ENCODE measurements at places on chromosomes 7 and 10.
A peak's percentile ranks its signal among the peaks of the same experiment; 100 is the strongest.

DNA sequence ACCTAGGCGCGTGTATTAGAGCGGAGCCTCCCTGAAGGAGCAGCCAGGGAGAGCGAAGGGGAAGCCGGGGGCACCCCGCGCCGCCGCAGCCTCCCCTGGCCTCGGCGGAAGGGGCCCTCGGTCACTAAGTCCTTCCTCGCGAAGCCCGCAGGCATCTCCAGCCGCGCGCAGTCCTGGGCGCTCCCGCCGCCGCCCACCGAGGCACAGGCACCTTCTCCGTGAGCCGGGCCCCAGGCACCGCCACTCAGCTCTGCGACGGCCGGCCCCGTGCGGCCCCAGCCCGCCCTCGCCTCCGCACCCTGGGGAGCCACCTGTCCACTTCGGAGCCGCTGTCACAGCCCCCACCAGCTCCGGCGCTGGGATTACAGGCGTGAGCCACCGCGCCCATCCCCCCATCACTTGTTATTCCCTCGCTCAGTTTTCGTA, 80.8 kb downstream of the ZNF467 start:
- DNase-seq, result no peak

GRCh38 chr10:89207181-89207800, at the start of gene CH25H:
Gene CH25H, minus strand, starts transcription at chr10:89207317. Its CDS starts 25 bp downstream, at chr10:89207292.
- peak; percentile 32 for DNase-seq

DNA sequence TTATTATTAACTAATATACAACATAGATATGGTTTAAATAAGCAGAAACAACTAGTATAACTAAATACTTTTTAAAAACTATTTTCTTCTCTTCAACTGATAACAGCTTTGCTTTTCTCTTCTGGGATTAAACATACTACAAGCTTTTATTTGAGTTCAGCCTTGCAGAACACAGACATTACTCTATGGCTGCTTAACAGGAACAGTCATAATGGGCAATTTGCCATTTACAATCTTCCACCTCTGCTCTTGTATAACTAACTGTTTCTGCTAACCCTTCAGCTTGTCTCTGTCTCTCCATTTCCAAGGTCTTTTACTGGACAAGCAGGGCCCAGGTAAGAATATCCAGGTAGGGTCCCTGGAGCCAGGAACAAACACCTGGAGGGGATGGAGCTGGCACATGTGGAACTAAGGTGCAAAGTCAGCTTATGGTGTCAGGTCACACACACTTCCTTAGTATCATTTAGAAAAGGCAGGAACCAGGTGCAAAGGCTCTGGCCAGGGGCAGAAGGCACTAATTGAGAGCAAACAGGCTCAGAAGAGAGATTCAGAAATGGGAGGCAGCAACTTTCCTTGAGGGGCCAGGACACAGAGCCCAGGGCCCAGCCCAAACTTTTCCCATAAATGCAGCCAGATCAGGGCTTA, 93.1 kb downstream of the STRA8 start:
- DNase-seq, result no peak

- no peak for DNase-seq
These were observed 50.4 kb upstream of the C7orf33 start for GRCh38 chr7:148540041-148540738.

GRCh38 chr10:125886914-125887512, 5.9 kb upstream of the DHX32 start:
- no peak for DNase-seq

DNA sequence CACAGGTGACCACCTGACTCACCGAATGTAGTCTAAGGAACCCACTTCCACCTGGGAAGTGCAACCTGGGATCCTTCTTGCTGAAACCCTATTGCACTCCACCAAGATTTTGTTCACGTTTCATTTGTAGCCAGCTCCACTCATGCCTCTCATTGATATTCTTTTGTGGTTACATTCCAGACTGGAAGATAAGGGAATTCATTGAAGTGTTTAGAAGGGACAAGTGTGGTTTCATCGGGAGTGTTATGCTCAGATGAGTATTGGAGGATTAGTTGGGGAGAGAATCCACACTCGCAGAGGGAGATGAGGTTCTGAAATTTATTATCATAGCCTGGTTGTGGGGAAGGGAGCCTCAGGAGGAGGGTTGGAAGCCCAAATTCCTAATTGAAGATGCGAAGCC, 320.4 kb downstream of the KCNMA1 start:
- DNase-seq, result no peak

DNA sequence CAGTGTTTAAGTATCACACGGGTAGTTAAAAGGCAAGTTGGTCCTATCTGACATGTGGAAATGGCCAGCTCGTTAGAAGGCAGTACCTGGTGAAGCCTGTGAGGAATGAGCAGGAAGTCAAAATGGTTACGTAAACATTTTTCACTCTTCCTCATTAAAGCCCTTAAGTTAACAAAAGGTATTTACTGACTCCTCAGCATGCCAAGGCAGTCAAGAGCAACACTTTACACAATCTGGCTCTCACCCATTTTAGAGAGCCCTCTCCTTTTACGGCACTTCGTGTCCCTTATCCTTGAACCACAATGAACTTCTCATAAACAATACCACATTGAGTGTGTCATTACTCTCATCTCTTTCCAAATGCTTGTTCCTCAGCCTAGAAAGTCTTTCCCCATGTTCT, 11.0 kb upstream of the RSBN1L start:
- no peak for DNase-seq

DNA sequence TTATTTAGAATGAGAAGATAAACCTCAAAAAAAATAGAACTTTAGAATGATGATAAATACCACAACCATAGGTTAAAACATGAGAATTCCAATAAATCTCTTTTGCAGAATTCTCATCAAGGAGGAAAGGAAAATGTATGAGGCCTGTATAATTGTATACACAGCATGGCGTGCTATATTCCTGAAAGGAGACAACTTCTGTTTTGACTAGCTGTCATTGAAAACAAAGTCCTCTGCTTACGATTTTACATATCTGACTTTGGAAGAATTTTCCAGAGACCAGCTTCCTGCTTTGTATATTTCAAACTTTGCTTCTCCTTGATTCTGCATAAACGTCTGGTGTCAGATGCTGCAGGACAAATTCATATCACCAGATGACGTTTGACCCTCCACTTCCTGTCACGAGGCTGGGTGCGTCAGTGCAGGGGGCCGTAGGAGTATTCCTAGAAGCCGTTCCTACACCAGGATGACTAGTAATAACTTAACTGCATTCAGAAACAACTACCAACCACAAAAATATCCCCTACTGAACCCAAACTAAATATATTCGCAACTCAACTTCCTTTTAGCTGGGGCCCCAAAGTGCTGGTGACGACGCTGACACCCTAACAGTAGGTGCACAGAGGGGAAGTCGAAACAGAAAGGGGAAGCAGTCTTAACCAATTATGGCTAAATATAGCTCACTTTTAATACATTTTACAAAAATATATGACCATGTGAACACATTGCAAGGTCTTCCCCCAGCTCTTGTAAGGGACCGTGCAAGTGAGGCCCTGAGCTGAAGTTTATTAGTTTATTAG, 178.6 kb upstream of the INHBA start:
- peak; percentile 12 for DNase-seq

DNA sequence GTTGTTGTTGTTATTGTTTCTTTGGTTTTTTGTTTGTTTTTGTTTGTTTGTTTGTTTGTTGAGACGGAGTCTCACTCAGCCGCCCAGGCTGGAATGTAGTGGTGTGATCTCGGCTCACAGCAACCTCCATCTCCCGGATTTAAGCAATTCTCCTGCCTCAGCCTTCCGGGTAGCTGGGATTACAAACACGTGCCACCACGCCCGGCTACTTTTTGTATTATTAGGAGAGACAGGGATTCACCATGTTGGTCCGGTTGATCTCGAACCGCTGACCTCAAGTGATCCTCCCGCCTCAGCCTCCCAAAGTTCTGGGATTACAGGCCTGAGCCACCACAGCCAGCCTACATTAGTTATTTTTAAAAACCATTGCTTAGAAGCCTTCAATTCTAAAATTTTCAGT, 45.0 kb downstream of the FOXP2 start:
- DNase-seq, result no peak

GRCh38 chr7:68440866-68441265, 1157.4 kb upstream of the AUTS2 start:
- no peak for DNase-seq

DNA sequence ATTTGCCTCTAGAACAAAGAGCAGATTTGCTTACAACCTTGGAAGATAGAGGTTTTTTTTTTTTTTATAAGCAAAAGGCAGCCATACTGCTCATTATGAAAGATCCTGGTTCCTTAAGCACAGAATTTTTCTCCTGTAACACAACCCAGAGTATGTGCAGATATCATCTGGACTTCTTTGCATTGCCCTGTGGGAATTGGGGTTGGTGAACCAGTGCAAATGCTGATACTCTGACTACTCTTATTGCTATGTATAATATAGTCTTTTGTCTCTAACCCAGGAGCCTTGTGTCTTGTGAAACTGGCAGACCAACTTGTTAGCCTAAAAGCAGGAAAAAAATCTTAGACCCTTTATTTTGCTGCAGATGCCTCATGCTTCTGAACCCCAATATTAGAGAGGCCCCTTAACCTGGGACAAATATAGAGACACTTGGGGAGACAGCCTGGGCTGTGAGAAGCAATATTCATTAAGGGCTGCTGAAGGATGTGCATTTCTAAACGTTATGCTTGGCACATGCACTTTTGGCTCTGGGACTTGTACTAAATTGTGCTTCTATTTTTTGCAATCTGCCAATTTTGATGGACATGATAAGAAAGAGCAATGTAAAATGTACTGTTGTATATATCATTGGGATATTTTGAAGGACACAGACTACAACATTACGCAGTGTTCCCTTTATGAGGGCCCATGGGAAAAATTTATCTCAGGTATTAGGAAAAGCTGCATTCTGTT, 78.9 kb downstream of the ANLN start:
- no peak for DNase-seq

DNA sequence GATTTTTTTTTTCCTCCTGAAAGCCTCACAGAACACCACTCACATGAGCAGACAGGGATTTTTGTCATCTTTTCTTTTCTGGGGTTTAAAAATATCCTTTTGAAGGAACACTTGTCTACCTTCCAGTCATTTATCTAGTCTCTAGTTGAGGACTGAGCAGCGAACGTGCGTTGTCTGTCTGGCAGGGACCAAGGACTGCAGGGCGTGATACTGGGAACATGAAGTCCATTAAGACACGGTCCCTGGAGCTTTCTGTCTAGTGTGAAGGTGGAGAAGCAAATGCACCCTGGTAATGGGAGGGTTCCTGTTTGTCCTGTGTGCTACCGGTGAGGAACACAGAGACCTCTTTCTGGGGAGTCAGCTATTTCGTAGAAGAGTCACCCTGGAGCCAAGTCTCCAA, 207.4 kb downstream of the TMEM178B start:
- DNase-seq, result no peak

DNA sequence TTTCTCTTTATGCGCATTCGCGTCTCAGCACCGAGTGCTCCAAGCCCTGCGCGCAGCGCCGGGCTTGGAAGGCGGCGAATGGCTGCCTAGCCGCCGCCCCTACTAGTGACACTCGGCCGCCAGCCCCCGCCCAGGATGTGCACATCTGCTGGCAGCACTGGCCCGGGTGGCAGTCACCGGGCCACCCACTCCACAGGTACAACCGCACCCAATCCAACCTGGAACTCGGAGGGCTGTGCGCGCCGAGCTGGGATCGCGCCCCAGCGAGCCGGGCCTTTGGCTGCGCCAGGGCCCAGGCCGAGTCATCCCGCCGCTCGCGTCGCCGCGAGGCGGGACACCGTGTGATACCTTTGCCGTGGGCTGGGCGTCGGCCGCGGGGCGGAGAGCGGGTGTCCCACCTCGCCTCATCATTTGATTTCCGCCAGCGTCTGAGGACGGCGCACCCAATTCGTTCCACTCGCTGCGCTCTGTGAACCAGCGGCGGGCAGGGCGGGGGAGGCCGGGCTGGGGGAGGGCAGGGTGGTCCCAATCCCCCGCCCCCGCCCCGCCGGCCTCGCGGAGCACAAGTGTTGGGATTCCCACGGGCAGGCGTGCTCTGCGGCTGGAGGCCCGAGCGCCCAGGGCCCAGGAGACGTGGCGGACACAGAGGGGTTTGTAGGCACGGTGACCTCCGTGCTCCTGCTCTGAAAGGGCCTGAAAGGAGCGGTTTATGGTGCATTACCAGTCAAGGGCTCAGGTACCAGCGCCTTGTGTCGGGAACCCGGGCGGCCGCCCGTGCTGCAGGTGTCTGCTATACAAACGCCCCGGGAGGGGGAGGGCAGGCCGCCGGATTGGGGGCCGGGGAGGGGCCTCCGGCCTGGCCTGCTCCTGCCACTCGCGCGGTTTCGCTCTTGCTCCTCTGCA, 17.8 kb upstream of the PTF1A start:
- DNase-seq, result no peak

DNA sequence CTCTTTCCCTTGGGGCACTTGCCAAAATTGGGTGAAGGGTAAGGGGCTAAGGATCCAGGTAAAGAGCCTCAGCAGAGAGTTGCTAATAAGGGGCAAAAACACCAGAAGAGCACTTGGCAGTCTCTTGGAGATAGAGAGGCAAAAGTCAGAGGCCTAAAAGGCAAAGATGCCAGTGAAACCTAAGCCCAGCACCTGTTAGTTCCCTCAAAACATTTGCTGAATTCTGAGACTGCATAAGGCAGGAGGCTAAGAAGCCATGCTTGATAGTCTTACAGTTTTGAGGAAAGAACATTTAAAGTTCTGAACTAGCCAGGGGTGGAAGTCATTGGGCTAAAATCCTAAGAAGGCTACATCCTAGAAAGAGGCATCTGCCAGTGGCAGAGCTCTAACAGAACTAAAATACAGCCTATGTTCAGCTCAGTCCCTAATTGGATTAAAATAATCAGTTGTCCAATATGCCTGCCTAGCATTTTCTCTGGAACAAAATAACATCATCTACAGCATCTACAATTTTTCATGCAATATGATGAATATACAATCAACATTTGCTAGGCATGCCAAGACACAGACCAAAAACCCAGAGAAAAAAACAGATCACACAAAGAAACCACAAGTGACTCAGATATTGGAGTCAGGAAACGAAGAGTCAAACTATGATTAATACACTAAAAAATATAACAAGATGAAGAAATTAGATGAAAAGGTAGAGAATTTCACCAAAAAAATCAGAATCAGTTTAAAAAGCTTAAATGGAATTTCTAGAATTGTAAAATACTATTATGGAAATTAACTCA, 7.7 kb downstream of the HTR7 start:
- DNase-seq, result no peak

Data from T-helper 9 cell (primary cell).